ENCODE measurements at places on chromosomes 3 and 15.

DNA sequence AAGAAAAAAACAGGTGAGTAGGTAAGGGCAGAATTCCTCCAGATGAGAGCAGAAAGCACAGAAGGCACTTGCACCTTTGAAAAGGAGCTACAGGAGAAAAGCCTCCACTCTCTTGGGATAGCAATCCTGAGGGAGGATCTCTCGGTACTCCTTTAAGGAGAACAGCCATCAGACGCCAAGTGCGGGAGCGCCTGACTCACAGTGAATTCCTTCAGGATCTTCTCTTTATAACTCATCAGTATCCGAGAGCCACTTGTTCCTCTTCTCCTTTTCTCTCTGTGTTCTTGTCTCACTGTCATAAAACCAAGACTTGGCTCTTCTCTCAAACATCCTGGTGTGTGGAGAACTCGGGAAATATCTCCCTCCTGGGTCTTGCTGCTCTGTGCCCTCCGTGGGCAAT lies 10.1 kb upstream of the GOLGA8J start:
- DNase-seq: no peak

GRCh38 chr3:23746441-23746840 lies 59.3 kb upstream of the UBE2E1 start:
- no peak for DNase-seq

GRCh38 chr15:69994429-69995205 lies 103.1 kb downstream of the TLE3 start:
- no peak for DNase-seq

- DNase-seq: peak; percentile 88
Observed at GRCh38 chr15:40762919-40763800, 708 bp upstream of the GCHFR start.

GRCh38 chr3:106820726-106821362 lies 556.4 kb upstream of the CCDC54 start:
- DNase-seq: no peak

DNA sequence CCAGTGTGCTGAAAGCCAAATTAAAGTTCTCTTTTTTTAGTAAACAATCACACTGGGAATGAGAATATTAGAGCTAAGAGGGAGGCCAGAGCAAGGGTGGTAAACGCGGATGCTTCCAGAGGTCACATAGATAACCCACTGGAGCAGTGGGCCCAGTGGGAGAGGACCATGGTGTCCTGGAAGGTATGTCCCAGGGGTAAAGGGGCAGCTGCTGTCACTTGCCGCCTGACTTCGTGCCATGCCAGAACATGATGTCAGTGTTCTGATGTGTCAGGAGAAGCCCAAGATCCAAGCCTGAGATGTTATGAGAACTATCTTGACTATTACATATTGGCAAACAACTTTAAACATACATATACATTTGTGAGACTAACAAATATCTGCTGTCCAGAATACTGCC lies 211.9 kb upstream of the IL12A start:
- no peak for DNase-seq

DNA sequence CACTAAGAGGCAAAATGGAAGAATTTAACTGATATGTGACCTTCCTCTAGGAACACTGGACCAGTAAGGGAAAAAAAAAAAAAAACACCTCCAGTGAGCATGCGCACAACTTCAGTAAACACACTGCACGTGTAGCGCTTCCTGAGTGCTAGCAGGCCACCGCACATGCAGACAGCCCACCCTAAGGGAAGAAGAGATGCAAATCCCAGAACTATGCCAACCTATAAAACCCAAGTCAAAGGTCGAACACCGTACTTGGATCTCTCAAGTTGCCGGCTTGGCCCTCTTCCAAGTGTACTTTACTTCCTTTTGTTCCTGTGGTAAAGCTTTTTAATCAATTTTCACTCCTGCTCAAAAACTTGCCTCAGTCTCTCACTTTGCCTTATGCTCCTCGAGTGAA lies 64.5 kb upstream of the CADPS start:
- DNase-seq: no peak

GRCh38 chr15:81809543-81809942 lies 236.3 kb downstream of the MEX3B start:
- DNase-seq: no peak

- peak; percentile 26 for DNase-seq
Observed at GRCh38 chr3:149019580-149019979, 28.2 kb downstream of the GYG1 start.

DNA sequence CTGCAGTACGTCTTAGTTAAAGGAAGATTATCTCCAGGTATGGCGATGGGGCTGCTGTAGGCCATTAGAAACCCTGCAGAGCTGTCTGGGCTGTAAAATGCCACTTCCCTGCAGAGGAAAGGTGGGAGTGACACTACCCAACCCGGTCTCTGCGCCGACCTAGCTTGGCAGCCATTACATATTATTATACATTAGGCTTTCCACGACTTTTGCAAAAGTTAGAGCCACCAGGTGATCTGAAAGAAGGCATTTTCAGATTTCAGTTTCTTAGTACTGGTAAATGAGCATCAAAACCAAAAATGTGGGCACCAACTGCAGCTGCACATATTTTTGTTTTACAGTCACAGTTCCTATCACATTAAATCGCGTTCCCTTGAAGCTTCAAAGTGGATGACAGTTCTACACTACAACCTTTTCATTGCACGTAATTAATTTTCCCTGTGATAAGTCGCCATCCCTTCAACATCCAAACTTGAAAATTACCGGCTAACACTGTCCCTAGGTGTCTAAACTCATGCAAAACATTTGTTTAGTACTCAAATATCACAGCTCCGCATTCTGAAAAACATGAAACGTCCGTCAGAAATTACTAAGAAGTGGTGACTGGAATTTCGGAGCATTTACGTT lies 81.4 kb upstream of the CHD2 start:
- peak; percentile 53 for DNase-seq

GRCh38 chr3:119235151-119235550 lies 5.5 kb downstream of the B4GALT4 start:
- peak; percentile 37 for DNase-seq

DNA sequence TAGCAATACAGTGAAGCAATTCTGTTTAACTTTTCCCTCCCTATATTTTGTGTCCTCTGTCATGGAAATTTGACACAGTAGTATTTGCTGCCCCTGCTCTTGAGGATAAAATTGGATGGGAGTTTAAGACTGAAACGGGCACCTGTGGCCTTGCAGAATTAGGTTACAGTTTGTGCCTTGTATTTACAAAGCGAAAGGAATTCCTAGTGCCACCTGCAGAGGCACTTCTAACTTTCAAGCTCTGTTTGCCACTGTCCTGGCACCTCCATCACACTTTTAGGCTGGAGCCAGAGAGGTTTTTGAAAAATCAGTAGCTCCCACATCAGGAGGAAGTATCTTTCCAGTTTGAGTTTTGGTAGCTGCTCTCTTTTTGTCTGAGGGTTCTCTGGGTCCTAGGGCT lies 39.5 kb downstream of the CD86 start:
- DNase-seq: no peak

DNA sequence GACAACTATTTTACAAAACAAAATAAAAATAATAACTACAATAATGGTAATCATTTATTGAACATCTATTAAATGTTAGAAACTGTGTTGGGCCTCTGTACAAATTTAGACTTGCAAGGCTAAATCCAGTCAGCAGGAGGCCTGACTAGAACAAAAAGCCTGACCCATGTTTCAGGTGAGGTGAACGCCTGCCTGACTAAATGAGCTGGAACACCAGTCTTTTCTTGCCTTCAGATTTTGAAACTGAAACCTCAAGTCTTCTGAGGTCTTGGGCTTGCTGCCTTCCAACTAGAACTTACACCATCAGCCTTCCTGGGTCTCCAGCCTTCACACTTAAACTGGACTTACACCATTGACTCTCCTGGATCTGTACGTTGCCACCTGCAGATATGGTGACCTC lies 706.9 kb downstream of the TBL1XR1 start:
- DNase-seq: no peak

DNA sequence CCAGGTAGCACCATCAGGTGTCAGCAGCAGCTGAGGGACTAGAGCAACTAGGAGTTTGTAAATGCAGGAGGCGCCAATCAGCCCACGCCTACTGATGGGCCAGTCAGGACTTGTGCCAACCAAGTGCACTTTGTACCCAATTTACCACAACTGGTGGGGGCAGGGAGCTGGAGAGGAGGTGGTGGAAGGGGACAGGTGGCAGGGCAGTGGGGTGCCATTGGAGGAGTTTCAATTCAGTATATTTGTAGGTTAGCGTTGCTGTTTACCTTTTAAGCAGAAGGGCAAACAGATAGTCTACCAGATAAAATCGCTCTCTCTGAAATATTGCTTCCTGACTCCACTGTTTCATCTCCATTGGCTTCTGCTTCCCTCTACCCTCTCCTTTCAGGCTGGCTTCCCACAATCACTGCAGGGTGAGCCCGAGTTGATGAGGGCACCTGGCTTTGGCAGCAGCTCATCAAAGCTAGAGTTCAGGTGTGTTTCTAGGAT lies 75.7 kb downstream of the TRIM69 start:
- DNase-seq: no peak

GRCh38 chr3:107562969-107563529 lies 40.3 kb downstream of the BBX start:
- DNase-seq: no peak

GRCh38 chr3:9130345-9131305 lies 118.8 kb downstream of the SRGAP3 start:
- DNase-seq: no peak

DNA sequence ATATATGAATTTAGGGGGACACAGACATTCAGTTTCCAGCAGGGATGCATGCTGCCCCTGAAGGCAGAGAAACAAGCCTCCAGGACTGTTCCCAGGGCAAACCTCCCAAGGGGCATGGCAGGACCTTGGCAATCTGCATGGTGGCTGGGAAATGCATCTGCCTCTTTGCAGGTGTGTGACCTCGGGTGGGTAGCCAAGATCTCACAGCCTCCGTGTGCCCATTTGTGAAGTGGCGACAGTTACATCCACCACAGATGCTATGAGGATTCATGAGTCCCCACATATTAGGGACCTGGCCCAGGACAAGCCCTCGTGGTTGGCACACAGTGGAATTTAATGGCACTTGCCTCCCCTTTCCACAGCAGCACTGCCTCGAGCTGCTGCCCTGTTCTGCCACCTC lies 29.9 kb downstream of the SLC28A1 start:
- DNase-seq: no peak

GRCh38 chr3:45927881-45928280 lies 15.4 kb upstream of the CXCR6 start:
- peak; percentile 35 for DNase-seq

- DNase-seq: peak; percentile 46
Observed at GRCh38 chr15:33309602-33310276, 1.0 kb upstream of the RYR3 start.

DNA sequence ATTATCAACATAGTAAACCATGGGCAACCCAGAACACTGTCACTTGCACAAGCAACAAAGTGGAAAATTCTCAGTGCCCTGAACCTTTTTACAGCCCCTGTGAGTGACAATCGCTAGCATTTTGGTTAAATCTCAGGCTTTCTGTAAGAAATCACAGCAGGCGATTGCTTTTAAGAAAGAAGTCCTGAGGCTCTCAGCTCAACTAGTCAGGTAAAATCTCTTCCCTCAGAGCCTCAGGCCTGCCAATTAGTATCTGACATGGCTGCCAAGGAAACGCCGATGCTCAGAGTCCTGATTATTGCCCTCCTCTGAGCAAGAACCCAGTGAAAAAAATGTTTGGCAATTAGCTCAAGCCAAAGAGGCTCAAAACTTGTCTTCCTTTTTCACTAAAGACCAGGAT lies 530.8 kb downstream of the DIPK2A start:
- peak; percentile 15 for DNase-seq

DNA sequence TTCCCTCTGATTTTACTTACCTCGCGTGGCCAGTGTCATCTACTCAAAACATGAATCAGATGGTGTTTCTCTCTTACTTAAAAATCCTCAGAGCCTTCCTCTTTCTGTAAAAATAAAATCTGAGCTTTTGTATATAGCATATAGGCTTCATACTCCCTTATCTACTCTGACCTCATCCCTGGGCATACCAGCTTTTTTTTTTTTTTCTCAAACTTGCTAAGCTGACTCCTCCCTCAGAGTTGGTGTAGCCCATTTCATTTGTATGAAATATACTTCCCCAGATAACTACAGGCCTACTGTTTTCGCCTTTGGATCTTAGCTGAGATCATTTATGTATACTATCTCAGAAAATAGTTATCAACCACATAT lies 648.9 kb upstream of the ALCAM start:
- no peak for DNase-seq

DNA sequence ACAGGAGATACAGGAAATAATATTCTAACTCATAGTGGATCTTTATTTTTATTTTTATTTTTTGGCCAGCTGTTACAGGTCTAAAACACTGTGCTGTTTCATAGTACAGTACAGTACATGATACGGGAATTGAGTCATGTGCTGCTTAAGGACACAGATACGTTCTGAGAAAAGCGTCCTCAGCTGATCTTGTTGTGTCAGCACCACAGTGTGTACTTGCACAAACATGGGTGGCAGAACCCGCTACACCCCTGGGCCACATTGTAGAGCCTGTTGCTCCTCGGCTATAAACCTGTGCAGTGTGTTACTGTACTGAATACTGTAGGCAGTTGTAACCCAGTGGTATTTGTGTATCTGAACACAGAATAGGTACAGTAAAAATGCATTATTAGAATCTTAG lies 183.4 kb downstream of the OR4M2 start:
- no peak for DNase-seq

DNA sequence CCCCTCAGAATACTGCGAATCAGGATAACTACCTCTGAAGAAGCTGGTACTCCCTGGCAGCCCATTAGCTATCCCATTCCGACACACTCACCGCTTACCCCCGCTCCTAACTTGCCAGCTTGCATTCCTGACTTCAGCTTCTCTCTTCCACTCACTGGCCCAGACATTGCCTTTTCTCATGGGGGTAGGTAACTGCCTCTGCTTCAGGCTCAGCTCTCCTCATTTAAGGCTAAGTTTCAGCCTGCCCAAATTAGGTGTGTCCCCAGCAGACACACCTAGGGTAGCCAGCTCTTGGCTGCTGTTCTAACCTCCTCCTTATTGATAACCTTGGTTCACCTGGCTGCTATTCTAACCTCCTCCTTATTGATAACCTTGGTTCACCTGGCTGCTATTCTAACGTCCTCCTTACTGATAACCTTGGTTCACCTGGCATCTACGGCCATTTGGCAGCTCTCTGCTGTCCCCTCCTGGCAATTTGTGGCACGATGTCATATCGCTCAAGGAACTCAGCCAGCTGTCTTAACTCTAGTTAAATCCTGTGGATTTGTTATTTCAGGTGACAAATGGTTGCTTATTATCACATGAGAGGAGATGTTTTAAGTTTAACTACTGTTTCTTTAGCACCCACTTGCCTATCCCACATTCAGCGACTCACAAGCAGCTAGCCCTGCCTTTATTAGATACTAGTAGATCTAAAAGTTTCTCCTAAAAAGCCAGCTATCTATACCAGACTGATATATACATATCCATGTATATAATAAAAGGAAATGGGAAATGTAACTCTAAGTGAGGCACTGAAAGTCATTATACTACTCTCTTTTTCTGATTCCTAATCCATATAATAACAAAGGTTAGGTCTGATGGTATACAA lies 106.5 kb upstream of the ACP3 start:
- peak; percentile 40 for DNase-seq

- peak; percentile 28 for DNase-seq
Observed at GRCh38 chr3:55014081-55014480, 86.2 kb upstream of the LRTM1 start.

DNA sequence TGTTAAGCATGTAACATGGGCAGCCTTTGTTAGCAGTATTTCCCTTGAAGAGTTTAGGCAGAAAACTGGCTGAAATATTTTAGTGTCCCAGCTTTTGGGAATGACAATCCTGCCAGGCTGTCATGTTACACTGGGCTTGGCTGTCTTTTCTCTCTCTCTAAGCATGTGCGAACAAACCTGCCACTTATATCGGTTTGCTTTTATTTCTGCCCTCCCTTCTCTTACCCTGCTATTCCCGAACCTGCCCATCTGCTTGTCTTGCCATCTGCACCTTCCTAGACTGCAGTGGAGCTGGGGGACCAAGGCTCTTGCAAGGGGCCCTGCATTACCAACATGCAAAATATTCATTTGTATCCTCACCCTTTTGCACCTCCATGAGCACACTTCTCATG lies 339.6 kb downstream of the EPHB1 start:
- DNase-seq: no peak
